ENCODE measurements at places on chromosomes 2 and 18.

GRCh38 chr2:207487650-207488311 is 42.0 kb upstream of the CREB1 start:
- DNase-seq: no peak

DNA sequence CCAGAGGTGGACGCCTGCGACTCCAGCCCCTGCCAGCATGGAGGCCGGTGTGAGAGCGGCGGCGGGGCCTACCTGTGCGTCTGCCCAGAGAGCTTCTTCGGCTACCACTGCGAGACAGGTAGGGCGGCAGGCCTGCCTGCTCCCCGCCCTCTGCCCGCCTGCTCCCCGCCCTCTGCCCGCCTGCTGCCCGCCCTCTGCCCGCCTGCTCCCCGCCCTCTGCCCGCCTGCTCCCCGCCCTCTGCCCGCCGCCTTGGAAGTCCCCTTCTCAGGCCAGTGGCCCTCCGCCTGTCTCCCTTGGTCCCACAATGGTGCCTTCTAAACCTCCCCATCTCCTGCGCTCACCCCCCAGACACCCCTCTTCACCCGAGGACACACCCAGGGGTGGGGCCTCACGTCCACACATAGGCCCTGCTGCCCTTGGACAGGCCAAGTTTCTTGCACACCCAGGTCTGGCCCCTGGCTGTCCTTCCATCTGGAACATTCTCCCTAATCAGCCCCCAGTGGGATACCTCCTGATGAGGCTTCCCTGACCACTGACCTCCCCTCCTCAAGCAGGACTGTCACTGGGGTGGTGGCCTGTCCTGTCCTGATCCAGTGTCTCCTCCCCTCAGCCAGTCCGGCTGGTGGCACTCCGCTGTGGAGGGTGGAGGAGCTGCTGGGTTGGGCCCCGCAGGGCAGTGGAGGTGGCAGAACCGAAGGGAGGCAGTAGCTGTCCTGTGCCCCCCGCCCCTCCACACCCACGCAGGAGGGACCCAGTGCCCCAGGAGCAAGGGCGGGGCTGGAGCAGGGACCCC is 37.9 kb downstream of the MTERF4 start:
- peak; percentile 53 for DNase-seq

DNA sequence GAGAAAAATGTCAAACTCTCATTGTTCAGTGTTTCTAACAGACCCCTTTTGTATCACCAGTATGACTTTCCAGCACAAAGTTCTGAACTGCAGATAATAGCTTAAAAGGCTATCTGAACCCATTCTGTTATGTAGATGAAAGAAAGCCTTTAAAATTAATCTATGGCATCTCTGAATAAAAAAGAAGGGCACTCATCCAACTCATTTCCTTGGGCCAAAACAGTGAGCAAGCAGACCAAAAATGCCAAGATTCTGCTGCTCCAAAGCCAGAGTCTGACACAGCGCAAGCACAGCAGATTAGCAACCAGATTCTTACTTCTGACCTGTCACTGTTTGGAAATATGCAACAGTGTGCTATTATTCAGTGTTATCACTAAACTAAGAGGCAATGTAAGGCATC is 22.6 kb upstream of the ITGA6 start:
- DNase-seq: no peak

DNA sequence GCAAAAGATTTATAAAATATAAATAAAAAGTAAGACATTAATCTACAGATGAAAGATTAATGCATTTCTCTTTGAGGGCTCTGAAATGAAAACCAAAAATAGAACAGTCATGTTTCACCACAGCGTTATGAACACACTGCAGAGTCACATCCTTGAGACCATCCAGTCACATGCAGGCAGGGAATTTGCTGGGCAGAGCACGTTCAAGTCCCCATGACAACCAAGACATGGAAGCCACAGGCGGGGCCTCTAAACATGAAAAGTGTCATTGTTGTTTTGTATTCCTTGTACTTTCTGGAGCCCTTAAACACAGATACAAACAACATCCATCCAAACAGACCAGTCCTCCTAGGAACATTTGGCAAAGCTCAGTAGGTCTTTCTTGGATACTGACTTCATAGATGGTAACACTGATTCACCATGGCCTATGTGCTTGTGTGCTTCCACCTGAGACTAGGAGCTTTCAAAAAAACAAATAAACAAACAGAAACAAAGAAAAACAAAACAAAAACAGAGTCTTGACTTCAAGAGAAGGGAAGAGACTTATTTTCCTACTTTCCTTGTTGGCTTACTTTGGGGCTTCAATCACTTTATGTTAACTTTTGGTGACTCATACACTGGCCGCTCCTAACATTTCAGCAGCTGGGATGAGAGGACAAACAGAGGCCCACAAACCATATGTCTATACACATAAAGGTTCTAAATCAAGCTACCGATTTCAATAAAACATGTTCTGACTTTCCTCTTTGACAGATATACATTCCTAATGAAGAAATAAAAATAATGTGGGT is 99.5 kb upstream of the CCDC85A start:
- no peak for DNase-seq

- no peak for DNase-seq
Measured at GRCh38 chr18:36663312-36663711, 165.5 kb downstream of the TPGS2 start.

GRCh38 chr18:76246590-76246989 is 248.5 kb downstream of the ZNF516 start:
- no peak for DNase-seq

DNA sequence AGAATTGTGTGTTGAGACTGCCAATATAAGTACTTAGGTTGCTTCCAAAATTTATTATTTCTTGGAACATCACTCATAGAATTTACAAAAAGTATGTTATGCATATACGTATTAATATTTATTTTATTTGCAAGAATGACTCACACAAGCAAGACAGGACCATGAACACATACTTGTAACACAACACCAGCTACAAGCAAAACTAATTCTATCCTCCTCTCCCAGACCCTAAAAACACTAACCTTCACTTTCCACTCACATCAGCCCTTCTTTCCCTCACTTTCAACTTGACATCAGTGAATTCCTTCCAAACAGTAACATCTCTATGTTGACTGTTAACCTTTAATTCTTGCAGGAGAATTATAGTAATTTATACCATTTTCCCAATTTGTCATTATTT is 24.3 kb downstream of the OSBPL1A start:
- no peak for DNase-seq

GRCh38 chr2:44599130-44599529 is 237.4 kb downstream of the CAMKMT start:
- DNase-seq: no peak

DNA sequence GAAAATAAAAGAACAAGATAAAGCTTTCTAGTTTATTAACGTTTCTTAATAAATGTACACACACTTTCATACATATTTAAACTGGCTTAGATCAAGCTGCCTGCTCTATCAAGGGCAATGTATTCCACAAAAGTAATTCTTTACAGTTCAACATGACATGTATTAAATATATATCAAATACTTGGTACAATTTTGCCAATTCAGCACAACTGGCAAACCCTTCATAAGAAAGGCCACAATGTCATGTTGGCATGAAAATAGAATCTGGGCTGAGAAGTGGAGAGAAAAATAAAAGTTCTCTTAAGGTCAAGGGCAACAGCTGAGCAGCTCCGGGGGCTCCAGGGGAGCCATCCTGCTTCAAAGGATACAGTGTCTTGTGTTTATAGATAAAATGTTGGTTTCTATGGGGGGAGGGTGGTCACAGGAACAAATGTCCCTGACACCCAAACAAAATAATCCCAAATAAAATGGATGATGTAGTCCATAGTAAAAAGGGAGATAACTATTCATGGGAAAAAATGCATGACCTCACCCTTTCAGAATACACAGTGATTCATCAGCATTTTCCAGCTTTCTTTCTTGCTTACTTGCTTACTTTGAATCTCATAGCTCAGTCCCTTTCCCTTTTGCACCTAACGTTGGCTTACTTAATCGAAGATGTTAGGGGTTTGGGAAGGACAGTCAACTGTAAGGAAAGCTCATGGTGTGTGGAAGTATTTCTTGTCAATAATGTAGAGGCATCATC is 494.9 kb downstream of the NYAP2 start:
- DNase-seq: no peak

DNA sequence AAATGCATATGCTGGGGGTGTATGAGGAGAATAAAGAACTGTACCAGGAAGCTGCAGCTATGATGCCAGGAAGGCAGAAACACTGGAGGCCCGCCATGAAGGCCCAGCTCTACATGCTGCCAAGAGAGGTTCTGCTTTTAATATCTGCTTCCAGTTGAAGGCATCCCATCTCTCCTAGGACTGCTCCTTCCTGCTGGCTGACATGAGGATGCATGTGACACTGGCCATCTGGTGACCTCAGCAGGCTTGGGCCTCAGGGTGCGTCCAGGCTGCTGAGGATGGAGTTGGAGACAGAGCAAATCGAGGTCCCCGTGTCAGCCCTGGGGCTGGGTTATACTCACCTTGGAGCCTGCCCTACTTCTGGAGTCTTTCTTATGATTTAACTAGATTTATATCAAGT is 49.0 kb downstream of the PSMG2 start:
- DNase-seq: no peak

DNA sequence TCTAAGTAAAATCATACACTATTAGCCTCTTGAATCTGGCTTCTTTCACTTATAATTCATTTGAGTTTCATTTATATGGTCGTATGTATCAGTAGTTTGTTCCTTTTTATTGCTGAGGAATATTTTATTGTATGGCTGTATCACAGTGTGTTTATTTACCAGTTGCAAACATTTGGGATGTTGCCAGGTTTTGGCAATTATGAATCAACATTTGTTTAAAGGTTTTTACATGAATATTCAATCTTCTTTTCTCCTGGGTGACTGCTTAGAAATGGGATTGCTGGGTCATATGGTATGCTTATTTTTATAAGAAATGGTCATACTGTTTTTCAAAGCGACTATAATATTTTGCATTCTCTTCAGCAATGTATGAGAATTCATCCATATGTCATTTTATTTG is 107.9 kb downstream of the PMAIP1 start:
- no peak for DNase-seq

- peak; percentile 58 for DNase-seq
Measured at GRCh38 chr2:142741764-142742269, 135.6 kb upstream of the KYNU start.

GRCh38 chr2:1686784-1687105 is 57.6 kb downstream of the PXDN start:
- no peak for DNase-seq

- no peak for DNase-seq
Measured at GRCh38 chr2:152563764-152564163, 153.5 kb downstream of the PRPF40A start.

DNA sequence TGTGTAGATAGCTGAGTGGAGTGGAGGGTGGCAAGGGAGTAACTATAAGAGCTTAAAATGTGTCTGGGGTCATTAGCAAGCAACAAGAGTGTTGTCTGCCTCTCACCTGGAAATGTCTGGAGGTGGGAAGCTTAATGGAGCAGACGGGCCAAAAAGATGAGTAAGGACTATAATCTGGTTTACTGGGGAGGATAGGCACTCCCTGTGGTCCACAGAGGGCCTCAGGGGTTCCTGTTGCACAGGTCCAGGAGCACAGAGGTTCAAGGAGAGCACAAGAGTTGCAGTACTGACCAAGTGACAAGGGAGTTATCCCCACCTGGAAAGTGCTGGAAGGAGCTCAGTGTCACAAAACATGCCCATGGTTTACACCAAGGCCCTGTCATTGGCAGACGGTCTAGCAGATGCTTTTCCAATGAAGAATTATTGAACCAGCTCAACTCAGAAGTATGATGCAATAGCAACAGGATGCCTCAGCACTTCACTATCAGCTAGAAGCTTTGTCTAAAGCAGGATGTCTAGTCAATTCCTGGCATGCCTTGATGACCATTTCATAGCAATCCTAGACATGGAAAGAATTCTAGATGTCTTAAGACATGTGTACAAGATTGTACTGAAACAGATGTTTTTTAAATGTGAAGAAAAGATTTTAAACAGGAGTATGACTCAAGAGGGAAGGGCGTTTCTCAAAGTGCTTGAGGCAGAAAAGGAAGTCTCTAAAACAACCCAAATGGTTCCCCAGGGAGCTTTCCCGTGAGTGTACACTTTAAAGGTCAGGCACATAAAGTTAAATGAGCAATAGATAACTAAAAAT is 62.9 kb upstream of the SERPINE2 start:
- peak; percentile 3 for DNase-seq

DNA sequence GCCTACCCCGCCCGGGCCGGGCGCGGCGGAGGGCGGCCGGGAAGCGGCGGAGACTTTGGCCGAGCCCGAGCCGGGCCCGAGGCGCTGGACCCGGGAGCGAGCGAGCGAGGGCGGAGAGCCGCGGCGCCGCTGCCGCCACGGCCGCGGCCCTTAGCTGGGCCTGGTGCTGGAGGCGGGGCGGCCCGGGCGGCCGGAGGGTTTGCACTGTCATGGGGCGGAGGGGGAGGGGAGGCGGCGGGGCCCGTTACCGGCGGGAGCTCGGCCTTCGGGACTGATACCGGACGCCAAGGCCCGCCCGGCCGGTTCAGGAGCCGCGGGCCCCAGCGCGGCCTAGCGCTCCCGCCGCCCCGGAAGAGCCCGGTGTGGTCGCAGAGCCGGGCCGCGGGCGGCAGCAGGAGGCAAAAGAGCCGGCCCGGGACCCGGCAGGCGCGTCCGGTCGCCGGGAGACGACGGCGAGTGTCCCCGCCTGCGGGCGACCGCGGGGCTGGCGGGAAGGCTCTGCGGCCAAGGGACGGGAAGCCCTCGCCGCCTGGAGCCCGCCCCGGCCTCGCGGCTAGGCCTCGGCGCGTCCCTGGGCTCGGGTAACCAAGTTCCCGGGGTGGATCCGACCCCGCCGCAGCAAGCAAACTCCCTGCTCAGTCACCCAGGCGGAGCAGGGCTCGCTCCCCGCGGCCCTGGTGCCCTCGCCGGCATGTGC is 697 bp downstream of the KCMF1 start:
- peak; percentile 69 for DNase-seq

DNA sequence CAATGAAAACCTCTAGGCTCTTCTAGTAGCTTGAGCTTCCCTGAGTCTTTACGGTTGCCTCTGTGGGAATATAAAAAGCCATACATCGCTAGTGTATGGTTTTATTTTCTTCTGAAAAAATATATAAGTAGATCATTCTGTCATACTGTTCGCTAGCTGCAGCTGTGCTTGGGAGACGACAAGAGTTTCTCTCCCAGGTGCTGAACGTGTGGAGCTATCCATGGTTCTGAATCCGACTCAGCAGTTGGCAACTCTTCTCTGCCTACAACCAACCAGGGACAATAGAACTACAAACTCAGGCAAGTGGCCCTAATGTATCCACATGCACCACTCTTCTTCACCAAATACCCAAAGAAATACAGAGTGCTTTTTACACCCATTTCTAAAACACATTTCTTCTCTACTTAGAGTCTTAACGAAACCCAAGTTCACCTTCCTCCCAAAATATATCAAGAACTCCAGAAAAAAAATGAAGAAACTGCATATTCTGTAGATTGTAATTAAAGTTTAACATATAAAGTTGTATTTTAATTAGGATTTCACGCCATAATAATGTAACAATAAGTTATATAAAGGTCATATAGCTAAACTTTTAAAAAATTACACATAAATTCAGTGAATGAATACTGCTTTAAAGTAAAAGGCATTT is 2.2 kb upstream of the KCNH7 start:
- DNase-seq: peak; percentile 43

Data from activated CD4-positive, alpha-beta T cell treated with anti-CD3 and anti-CD28 coated beads, Interleukin-10, Interleukin-2, amounts not matched to agents 100 ng/mL and 50 ng/mL, durations not matched to agents 16 hours and 8 hours (primary cell).